Activated CD8-positive, alpha-beta memory T cell treated with anti-CD3 and anti-CD28 coated beads, Interleukin-2, amount 10 ng/mL, durations not matched to agents 7 days and 5 days (primary cell): ENCODE measurements at places on chromosomes 1 and 21.

GRCh38 chr1:83546874-83547273 lies 452.1 kb downstream of the TTLL7 start:
- no peaks in the 10 kb centered on the region for H3K4me1 ChIP-seq
- no peaks in the 10 kb centered on the region for H3K27me3 ChIP-seq
- H3K36me3 ChIP-seq = no peaks in the 10 kb centered on the region
- no peak overlapping the region for H3K27ac ChIP-seq
- no peak overlapping the region for H3K4me3 ChIP-seq

GRCh38 chr1:162214202-162214601 lies 144.7 kb downstream of the NOS1AP start:
- no peak overlapping the region for H3K27ac ChIP-seq
- H3K36me3 ChIP-seq = no peaks in the 10 kb centered on the region
- H3K27me3 ChIP-seq = peaks cover 11% of the 10 kb centered on the region
- DNase-seq = no peak
- H3K4me1 ChIP-seq = no peaks in the 10 kb centered on the region

DNA sequence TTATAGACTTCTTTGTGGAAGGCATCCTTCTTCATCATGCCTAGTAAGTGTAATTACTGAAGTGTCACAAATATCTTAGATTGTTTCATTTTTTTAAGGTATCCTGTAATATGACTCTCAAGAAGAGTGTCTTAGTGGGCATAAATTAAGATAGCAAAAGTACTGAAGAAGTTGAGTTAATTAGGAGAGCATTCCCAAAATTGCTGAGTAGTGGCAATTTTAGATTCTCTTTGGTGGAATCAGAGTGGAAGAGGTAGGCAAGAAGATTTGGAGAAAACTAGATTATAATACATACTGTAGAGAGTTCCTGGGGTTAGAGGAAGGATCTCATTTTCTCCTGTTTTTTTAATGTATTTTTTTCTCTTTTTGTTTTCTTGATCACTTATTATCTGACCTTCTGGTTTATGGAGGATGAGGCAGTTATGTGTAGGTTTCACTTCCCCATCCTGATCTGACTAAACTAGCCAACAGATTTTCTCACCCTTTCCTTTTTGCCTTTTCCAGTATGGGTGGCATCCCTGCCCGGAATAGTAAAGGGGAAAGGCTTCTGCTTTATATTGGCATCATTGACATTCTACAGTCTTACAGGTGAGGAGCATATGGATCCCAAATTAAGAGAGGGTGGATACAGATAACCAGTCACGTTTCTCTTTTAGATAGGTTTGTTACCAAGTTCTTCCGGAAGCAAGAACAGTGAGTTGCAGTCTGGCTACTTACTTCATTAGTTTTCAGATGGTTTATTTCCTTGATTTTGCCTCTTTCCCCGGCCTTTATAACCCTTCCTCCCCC lies 16.7 kb upstream of the PSMD4 start:
- no peak for DNase-seq
- H3K27me3 ChIP-seq = no peaks in the 10 kb centered on the region

GRCh38 chr1:208235356-208235981 lies 8.7 kb downstream of the PLXNA2 start:
- peaks cover 68% of the 10 kb centered on the region for H3K27me3 ChIP-seq
- no peak overlapping the region for H3K4me3 ChIP-seq
- H3K36me3 ChIP-seq = no peaks in the 10 kb centered on the region
- peaks cover 15% of the 10 kb centered on the region for H3K4me1 ChIP-seq

DNA sequence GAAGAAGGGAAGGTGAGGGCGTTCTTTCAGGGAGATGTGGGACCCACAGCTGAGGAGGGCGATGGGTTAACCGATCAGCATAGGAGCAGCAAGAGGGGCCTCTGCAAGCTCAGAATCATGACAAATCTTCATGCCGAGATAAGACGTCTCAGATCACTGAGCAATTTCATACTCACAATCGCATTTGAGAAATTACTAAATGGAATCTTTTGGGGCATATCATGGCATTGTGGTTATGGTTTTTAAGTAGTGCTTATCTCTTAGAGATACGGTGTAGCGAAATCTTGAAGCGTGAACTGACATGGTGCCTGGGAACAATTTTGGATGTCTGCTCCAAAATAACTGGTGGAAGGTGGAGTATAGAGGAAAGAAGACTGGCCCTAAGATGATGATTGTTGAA lies 6.2 kb downstream of the TNNT2 start:
- peaks cover 27% of the 10 kb centered on the region for H3K27me3 ChIP-seq
- no peak overlapping the region for H3K27ac ChIP-seq
- no peak for DNase-seq
- H3K4me1 ChIP-seq = no peaks in the 10 kb centered on the region
- H3K4me3 ChIP-seq = no peak overlapping the region
